AG09309 (cell line): ENCODE measurements at places on chromosomes 3 and 15.

DNA sequence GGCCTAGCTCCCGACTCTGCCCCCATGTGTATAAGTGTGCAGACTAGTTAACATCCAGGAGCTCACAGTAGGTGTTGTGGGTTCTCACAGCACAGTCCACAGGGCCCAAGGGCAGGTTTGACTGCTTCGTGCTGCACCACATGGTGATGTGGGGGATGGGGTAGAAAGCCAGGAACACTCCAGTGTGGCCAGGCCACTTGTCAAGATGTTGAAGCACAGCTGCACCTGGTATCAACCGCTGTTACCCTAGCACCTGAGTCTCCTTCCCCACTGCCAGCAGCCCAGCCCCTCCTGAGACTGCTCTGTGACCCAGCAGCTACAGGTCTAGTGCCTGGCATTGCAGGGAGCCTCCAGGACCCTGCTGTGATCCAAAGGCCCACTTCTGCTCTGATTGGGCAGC is 53.4 kb downstream of the CHDH start:
- DNase-seq = no peak

DNA sequence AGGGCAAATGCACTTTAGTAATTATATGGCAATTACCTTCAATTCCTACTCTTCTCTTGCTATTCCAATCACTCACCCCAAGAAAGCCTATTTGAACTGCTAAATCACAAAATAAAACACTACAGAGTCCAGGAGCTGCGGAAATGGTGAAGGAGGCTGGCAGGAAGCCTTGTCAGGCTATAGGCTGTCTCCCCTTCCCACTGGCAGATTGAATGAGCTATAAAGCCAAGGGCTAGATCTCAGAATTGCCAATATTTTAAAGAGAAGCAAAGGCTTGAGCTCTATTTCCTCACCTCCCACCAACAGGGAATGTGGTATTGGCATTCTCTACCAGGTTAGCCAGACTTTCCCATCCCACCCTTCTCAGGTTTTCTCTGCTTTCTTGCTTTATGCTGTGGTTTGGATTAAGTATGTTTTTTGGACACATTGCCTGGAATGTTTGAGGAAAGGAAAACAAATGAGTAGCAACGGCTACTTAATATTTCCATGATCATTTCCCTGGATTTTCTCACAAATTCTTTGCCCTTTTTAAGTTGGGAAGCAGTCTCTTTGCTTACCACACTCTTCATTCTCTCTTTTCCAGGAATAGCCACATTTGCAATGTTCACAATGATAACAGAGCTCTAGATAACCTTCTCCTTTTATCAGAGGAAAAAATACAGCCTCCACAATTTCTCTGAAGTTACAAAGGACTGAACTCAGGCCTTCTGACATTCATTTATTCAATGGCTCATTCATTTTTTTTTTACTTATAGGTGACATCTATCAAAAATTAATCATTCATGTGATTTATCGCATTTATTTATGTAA is 1125.4 kb downstream of the ROBO1 start:
- no peak for DNase-seq

- DNase-seq = no peak
Measured at GRCh38 chr3:65288776-65289175, 601.0 kb upstream of the ADAMTS9 start.

DNA sequence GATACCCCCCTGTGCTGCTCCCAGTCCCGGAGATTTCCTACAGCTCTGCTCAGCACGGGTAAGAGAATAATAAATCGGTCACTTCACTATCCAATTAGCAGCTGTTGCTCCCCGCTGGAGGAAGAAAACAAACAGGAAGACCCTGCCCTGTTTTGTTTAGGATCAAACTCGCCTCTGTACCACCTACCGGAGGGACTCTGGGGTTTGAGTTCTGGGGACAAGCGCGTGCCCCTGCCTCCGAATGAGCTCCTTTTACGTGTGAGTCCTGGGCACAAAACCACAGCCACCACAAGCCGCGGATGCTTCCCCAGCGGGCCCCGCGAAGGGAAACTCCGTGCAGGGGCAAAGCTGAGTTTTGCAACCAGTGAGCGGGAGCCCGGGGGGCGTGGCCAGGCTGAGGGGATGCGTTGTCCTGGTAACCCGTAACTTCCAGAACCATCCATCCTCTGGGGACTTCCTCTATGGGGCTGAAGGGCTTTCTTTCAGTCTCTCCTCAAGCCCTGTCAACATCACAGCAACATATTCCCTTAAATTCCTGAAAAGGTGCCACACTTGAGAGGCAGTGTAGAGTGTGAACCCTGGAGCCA is 315.7 kb upstream of the PROK2 start:
- DNase-seq = peak; percentile 21

DNA sequence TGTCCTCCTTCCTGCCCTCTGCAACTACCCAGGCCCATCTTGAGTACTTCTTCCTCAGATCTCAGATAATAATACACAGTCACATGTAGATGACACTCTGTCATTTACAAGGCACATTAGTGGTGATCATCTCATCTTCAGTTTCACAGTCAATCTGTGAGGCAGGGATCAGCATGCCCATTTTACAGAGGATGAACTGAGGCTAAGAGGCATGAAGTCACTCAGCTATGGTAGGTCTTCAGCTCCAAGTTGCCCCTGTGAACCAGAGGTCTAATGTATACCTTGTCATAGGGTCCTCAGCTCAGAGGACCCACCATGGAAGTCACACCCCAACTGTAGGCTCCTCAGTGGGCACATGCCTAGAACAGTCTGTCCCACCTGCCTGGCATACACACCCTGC is 4.2 kb upstream of the CILP start:
- no peak for DNase-seq

- DNase-seq = no peak
Measured at GRCh38 chr3:4533489-4534443, 40.6 kb downstream of the ITPR1 start.

- no peak for DNase-seq
Measured at GRCh38 chr15:66955871-66956585, 109.4 kb upstream of the SMAD3 start.

DNA sequence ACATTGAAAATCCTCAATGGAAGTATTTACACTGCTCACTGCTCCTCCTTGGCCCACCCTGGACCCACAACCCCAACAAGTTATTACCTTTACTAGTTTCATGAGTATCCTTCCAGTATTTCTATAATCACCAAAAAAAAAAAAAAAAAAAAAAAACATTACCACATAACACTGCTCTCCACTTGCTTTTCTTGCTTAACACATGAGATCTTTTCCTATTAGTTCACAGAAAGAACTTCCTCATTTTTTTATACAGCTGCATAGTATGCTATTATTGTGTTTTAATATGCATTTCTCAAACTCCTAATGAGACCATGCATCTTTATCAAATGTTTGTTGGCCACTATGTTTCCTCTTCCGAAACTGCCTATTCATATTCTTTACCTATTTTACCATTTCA is 14.6 kb downstream of the GABPB1 start:
- DNase-seq = no peak

GRCh38 chr3:143526011-143526545 is 322.2 kb downstream of the SLC9A9 start:
- no peak for DNase-seq

DNA sequence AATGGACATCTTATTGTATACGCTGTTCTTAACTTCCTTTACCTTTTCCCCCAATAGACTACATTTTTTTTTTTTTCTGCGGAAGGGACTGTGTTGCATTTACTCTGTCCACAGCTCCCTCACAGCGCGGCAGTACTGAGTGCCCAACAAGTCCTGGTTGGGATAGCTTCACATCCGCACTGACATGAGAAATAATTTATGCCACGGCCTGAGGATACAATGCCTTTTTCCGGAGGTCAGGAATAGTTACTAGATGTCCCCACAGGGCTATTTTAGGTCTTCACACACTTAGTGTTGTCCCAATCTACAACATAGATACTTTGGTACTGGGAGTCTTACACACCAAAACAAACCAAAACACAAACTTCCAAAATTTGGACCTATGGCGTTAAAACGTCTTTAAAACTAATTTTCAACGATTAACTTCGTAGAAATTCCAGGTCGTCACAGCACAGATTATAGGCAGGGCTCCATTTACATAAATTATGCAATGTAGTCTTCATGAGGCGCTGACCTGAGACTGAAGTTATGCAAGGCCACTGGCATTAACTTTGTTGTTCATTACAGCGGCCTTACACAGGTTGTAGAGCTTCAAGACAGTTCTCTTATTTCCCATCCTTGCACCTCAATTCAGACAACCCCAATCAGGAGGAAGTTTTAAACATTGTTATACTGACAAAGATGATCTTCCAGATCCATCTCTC is 989 bp upstream of the PPIB start:
- no peak for DNase-seq

DNA sequence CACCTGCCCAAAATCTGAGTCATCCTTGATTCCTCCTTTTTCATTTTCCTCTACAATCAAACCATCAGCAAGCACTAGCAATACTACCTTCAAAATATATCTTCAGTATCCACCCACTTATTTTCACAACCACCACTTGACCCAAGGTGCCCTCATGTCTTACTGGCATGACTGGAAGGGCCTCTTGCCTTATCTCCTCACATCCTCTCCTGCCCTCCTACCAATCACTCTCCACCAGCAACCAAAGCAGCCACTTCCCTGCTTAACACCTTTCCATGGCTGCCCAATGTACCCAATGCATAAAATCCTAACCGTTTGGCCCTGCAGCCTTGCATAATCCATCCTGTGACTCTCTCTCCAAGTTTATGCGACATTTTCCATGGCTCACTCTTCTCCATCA is 76.0 kb downstream of the MTHFS start:
- no peak for DNase-seq

GRCh38 chr3:183082355-183082915 is 16.9 kb downstream of the MCCC1 start:
- DNase-seq = no peak

- no peak for DNase-seq
Measured at GRCh38 chr15:40182358-40183029, 21.6 kb downstream of the BUB1B start.

DNA sequence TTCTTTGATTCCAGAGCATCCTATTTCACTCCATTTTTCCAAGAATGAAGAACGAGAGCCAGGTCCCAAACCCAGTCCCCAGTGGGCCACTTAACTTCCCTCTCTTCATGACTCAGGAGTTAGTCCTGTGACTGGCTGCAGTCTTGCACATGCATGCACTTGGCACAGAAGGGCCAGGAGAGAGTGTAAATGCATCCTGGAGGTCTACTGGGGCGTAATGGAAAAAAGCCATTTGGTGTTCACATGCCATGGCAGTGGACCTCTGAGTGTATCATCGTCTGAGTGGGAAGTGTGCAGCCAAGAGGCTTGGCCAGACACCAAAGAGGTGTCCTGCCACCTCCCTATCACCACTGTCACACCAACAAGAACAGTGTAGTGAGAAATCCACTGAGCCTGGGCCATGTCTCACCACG is 15.1 kb upstream of the RFTN1 start:
- DNase-seq = no peak

DNA sequence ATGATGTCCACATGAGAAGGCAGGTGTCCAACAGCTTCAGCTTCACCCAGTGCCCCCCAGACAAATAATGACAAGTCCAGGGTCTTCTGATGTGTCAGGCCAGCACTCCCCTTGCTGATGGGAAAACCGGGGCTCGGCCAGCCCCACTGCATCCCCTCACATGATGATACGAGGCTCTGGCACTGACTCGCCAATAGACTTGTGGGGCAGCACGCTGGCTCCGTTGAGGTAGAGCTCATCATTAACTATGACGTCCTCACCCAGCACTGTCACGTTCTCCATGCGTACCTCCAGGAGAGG is 2.1 kb upstream of the AMIGO3 start:
- DNase-seq = no peak

GRCh38 chr3:56453011-56453410 is 15.3 kb downstream of the ERC2 start:
- no peak for DNase-seq

DNA sequence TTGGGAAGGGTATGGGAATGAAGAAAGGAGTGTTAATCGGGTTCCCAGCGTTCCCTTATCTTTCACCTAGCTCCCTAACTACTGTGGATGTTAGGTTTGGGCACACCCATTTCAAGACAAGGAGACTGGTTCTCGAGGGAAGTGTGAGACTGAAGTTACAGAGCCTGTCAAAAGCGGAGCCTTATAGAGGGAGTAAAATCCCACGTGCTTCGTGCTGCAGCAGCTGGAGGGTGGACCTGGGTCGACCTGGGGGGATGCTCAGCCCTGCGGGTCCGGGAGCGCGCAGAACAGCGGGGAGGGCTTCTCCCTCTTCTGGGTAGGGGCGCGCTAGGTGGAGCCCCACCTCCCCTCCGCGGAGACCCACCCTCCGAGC is 314 bp upstream of the TMED3 start:
- no peak for DNase-seq

GRCh38 chr3:160577556-160578195 is 12.3 kb upstream of the KPNA4 start:
- peak; percentile 35 for DNase-seq

DNA sequence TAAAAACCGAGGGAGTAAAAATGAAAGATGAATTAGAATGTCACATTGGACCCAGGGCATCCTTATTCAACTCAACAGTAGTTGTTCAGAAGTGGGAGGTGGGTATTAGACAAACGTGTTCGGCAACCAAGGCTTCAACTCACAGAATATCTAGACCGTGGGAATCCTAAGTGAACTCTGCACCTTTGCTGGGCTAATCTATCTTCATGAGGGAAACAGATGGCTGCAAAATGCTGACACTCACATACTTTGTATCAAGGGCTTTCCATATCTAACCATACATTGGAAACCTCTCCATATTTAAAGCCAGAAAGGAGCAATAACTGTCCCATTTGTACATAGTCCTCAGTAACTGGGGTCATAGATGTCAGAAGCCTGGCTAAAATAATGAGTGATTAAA is 20.9 kb downstream of the PLSCR1 start:
- DNase-seq = no peak

- DNase-seq = peak; percentile 48
Measured at GRCh38 chr3:69182588-69183316, 60.4 kb upstream of the LMOD3 start.

DNA sequence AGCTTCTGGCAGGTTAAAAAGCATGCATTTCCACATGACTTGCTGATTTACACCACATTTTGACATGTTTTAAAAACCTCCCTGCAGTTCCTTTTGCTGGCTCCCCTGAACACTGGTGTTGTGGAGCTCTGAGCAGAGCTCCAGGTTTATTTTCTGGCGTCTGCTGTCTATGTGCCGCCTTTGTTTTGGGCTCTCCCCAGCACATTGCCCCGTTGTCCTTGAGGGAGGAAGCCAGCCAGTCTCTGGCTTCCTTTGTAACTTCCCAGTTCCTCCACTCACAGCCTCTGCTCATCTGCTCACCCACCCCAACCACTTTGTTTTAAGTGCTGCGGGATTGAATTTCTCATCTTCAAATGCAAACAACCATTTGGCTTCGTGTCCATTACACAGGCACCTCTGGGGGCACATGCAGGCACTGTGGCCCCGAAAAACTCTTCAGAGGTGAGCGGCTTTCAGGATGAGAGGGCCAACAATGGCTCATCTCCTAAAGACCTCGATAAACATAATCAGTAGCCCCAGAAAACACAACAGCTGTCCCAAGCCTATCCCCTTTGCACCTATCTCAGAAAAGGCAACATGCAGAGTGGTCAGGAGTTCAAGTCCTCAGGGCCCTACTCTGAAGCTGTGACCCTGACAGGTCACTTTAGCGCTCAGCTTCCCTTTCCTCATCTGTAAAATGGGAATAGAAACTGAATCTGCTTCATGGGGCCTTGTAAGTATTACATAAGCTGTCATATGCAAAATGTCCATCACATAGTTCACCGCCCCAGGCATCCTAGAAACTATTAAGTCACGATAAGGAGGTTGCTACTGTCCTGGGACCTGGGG is 1.3 kb upstream of the MEF2A start:
- DNase-seq = no peak
